ENCODE measurements at places on chromosomes 2 and 18.

DNA sequence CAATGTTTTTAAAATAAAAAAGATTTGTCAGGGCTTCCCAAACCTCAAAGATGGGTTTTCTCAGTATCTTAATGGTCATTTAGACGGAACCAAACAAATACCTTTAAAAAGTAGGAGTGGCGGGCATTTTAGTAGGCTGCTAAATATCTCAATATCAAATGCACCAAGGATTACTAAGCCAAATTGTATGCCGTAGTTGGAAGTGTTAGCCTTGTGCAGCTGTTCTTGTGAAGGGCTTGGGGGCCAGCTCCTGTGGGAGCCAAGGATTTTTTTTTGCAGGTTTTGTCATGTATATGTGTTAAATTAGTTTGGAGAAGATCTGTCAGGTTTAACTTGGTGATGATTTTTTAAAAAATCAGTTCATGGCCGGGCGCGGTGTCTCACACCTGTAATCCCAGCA lies 52.1 kb downstream of the ACTR2 start:
- DNase-seq: no peak

DNA sequence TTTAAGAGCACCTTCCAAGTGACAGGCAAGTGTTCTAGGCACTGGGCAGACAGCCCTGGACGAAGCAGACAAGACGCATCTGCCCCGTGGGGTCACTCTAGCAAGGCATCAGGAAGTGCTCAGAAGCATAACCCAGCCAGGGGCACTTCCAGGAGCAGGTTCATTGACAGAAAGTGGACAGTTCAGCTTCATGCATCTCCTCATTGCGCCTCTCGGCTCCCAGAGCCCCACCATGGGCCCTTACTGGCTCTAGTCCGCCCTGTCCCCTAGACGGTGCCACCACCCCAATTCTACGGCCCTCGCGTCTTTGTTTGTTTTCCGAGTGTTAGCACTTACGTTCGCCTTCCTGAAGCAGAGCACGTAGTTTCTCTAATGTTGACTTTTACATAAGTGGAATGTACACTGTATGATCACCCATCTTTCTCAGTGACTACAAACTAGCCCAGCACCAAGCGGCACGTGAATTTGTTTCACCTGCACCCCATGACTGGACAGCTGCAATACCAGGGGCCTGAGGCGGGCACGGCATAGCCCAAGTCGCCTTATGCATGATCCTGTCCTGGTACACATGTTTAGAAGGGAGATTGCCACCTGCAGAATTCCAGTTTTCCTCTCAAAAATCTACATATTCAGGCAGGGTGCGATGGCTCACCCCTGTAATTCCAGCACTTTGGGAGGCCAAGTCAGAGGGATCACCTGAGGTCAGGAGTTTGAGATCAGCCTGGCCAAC lies 33.2 kb downstream of the SNED1 start:
- DNase-seq: no peak

- DNase-seq: no peak
Observed at GRCh38 chr2:220440731-220441130, 813.3 kb downstream of the SLC4A3 start.

GRCh38 chr2:226184940-226185615 lies 614.5 kb downstream of the IRS1 start:
- DNase-seq: no peak

DNA sequence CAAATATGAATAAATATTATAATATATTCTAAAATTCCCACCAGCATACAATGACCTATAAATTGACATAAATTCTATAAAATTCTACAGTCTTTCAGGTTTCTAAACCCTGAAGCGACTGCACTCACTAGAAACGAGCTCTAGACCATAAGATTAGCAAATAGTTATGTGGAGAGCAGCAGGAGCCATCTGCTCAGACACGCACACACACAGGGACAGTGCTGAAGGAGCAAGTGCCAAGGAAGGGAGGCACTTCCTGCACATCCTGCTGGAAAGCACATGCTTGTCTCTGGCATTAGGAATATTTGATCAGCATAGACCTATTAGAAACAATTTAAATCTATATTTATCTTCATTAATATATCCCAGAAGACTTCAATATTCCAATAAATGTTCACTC lies 713.9 kb upstream of the CDH2 start:
- no peak for DNase-seq

- DNase-seq: no peak
Observed at GRCh38 chr2:176160251-176160985, 3.3 kb downstream of the HOXD3 start.

- no peak for DNase-seq
Observed at GRCh38 chr2:240949791-240950705, 43.9 kb downstream of the CROCC2 start.

- DNase-seq: no peak
Observed at GRCh38 chr2:11368059-11368572, 23.7 kb upstream of the ROCK2 start.

DNA sequence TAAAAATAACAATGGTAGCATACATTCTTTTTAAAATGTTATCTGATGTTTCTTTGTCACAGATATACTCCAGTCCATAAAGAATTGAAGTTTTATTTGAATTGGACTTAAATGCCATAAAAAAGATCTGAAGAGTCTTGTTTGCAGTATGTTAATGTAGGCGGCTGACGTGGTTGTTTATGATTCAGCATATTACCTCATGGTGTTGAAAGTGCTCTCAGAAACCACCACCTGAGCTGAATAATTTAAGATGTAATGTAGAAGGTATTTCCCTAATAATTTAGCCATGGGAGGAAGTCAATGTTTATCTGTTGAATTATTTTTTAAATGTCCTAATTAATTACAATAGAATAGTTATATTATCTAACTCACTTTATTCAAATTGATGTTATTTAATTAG lies 58.6 kb upstream of the CHN1 start:
- no peak for DNase-seq

DNA sequence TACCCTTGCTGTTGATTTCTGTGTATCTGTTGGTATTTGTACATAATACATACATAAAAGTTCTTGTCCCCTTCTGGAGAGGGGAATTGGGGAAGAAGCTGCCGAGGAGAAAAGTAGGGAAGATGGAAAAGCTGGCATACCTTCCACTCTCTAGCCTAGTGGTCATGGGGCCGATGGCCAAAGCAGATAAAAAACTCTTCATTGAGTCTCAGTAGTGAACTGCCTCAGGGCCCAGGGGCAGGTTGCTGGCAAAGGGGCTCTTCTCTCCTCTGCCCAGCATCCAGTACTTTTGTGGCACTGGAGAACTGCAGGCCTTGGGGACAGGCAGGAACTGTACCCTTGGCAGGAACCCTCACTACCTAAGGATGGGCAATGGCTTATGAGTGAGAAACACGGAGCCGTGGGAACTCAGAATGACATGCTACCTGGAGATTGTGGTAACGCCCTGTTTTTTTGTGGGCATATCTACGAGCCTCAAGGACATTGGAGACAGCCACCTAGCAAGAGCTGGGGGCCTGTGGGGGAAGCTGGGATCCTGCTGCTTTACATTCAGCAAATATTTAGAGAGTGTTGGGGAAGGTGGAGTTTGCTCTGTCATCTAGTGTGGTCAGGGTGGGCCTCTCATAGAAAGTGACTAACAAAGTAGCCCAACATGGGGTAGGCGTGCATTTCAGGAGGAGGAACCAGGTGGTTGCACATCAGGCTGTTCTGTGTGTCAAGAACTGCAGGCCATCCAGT lies 22.6 kb upstream of the ITGB6 start:
- DNase-seq: no peak
